ENCODE measurements at places on chromosomes 13 and 19.

GRCh38 chr19:2359992-2360685 is at the start of gene TMPRSS9:
TMPRSS9 (plus strand) TSS chr19:2360265; CDS start chr19:2389786, 29,521 bp downstream.
- DNase-seq: no peak

GRCh38 chr19:55255618-55256423 is 3.0 kb downstream of the PPP6R1 start:
- DNase-seq: no peak

GRCh38 chr13:110278859-110279258 is 28.1 kb downstream of the COL4A1 start:
- no peak for DNase-seq

DNA sequence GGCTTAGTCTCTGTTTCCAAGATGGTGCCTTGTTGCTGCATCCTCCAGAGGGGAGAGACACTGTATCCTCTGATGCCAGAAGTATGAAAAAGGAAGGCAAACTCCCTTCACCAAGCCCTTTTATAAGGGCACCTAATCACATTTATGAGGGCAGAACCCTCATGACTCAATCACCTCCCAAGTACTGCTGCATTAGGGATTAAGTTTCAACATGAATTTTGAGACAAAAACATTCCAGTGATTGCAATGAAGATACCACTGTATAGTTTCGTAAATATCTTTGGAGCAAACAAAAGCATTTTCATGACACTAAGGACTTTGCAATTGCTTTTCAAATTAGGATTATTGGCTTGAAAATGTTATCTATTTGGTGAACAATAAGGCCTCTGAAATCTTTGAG is 63.8 kb downstream of the RNF17 start:
- DNase-seq: no peak

DNA sequence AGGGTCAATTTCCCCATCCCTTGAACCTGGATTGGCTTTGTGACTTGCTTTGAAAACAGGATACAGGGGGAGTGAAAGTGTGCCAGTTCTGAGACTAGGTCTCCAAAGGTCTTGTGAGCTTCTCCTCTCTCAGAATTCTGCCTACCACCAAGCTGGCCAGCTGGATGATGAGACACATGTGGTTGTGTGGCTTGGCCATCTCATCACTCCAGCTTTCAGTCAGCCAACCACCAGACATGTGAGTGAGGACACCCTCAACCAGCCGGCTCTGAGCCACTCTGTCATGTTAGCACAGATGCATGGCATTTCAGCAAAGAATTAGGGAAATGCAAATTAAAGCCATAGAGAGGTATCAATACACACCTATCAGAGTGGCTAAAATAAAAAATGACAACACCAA is 29.5 kb downstream of the ENOX1 start:
- no peak for DNase-seq

GRCh38 chr13:46121033-46121432 is 16.2 kb upstream of the CPB2 start:
- no peak for DNase-seq

- DNase-seq: no peak
Measured at GRCh38 chr19:16315825-16316505, 8.7 kb upstream of the KLF2 start.

- no peak for DNase-seq
Measured at GRCh38 chr19:1471515-1472160, 7.4 kb downstream of the C19orf25 start.

- no peak for DNase-seq
Measured at GRCh38 chr13:104270731-104271130, 1204.5 kb upstream of the SLC10A2 start.

DNA sequence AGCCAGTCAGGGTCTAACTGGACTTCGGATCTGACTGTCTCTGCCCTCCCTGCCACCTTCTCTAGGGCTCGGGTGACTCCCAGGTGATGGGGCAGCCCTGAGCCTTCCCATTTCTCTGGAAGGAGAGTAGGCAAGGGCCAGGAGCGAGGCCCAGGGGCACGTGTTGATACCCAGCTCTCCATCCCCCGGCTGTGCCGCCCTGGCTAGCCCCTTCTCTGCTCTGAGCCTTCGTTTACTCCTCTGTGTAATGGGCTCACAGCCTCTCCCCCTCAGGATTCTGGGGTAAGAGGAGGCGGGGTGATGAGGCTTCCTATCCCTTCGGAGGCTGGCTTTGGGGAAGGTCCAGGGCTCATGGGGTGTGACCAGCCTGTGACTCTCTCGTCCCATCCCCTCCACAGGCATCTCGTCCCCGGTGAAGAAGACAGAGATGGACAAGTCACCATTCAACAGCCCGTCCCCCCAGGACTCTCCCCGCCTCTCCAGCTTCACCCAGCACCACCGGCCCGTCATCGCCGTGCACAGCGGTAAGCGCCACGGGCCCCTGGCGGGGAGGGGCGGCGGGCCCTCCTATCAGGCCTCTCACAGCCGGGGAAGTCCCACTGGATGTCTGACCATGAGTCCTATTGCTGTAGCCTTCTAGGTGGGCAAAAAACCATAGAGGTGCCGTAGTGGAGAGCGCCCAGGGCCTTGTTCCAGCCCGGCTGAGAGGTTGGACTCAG is 31.6 kb downstream of the SMIM24 start:
- DNase-seq: no peak

GRCh38 chr13:59422646-59423045 is 741.1 kb downstream of the DIAPH3 start:
- no peak for DNase-seq
